ENCODE measurements at places on chromosomes 6 and 20.

GRCh38 chr6:25359191-25359861 lies 80.2 kb downstream of the CARMIL1 start:
- no peak for DNase-seq

DNA sequence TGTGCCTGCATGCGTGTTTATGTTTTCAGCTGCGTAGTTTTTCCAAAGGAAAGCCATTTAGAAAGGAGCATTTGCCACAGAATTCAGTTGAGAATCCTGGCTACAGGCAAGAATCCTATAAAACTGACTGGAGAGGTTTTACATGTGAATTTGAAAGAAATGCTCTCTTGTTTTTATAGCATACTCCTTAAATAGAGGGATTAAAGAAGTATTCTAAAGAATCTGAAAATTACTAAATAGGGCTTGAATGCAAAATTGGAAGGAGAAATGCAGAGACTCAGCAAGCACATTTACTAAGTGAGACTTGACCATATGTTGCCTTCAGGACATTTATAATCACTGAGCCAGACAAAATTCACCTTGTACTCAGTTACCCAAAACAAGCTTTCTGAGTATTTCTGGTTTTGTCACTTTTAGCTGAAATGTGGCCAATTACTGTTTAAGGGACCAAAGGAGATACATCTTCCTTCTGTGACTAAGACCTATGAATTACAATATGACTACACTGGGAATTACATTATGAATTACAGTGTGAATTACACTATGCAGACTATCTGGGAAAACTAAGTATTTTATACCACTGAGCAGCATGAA lies 107.4 kb upstream of the ASCC3 start:
- no peak for DNase-seq

DNA sequence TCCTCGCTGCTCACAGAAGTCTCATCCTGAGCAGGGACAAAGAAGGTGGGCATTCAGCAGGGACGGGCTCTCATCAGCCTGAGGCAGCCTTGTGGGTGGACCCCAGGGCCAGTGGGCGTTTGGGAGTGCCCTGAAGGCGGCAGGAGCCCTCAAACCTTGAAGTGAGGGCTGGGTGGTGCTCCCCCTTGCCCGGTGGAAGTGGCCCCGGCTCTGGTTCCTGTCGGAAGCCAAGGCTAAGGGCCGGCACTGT lies 110.5 kb downstream of the NOL4L start:
- DNase-seq, result no peak

GRCh38 chr6:79872986-79873385 lies 74.4 kb downstream of the ELOVL4 start:
- DNase-seq, result no peak

- no peak for DNase-seq
Measured at GRCh38 chr6:118645395-118645794, 6.0 kb downstream of the CEP85L start.

Data from transverse colon (tissue), 4 donors.